ENCODE measurements at places on chromosomes 11 and 22.

GRCh38 chr11:75845324-75845723 is 30.3 kb downstream of the UVRAG start:
- no peak for DNase-seq

DNA sequence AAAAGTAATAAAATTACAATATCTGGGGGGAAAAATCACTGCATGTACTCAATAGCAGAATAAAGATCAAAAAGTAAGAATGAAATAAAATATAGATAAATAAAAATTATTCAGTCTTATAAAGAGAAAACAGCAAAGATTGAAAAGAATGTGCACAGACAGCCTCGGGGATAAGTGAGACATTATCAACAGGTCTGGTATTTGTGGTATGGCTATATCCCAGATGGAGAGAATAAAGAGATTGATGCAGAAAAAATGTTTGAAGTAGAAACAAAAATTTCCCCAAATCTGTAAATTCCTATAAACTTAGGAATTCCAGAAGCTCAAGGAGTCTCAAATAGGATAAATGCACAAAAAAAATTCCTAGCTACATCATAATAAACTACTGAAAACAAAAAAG is 74.5 kb upstream of the LUZP2 start:
- no peak for DNase-seq

DNA sequence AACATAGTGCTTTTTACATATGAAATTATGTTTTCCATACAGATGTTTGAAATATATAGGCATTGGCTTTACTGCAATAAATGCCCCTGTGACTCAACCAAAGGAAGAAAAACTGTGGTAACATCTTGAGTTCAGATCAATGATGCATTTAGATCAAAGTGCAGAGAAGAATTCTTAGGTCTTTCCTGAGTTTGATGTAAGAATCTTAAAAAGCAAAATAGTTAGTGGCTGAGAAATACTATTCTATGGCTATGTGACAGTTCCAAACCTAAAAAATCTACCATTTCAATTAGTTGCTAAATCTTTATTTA is 93.7 kb downstream of the SOX6 start:
- DNase-seq = no peak

DNA sequence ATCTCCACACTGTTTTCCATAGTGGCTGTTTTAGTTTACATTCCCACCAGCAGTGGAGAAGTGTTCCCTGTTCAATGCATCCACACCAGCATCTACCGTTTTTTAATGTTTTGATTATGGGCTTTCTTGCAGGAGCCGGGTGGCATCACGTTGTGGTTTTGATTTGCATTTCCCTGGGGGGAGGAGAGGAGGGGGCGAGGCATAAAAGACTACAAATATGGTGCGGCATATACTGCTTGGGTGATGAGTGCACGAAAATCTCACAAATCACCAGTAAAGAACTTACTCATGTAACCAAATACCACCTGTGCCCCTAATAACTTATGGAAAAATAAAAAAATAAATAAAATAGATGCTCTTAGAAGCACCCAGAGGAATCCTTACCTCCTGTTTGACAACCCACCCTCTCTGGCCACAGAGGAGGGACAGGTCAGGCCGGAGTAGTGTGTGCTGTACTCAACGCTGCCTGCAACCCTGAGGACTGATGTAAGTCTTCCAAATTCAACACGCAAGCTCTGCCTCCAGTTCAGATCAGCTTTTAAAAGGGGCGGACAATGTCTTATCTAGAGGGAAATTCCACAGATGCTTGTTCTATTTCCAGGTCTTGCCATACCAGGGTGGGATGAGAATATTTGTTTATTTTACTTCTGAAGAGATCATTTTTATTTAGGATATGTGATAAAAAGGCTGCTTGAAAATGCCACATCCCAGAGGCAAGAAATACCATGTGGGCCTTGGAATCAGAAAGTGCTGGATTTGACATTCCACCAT is 329.6 kb upstream of the B3GAT1 start:
- DNase-seq = no peak

GRCh38 chr22:31288496-31289240 is 3.6 kb downstream of the PIK3IP1 start:
- no peak for DNase-seq

DNA sequence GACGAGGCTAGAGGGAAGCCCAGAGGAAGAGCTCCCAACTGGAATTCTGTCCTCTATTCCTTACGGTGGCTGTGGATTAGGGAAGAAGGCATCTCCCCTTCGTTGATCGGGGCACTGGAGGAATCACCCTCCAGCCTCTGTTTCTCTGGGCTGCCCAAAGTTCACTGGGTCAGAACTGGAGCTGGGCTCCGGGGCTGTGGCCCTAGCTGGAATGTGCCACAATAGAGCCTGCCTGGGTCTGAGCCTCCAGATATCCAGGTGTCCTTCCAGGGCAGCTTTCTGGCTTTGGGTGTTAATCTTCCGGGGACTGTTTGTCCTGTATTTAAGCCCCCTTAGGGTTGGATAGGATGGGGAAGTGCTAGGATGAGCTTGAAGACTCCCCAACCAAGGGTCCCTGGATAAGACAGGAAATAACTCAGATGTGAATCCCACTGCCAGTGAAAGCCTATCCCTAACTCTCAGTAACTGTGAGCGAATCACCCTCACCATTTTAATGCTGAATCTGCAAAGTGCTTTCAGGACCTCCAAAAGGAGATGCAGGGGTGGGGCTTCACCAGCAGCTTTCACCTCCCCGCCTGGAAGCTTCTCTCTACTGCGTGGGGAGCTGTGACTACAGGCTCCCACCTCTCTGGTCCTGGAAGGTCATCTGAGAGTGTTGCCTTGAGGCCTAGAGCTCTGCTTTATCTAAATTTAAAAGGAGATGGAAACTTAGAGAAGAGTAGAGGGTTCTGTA is 9.5 kb downstream of the YPEL4 start:
- DNase-seq = no peak

GRCh38 chr22:45064313-45065278 is 54.8 kb upstream of the PHF21B start:
- DNase-seq = no peak

DNA sequence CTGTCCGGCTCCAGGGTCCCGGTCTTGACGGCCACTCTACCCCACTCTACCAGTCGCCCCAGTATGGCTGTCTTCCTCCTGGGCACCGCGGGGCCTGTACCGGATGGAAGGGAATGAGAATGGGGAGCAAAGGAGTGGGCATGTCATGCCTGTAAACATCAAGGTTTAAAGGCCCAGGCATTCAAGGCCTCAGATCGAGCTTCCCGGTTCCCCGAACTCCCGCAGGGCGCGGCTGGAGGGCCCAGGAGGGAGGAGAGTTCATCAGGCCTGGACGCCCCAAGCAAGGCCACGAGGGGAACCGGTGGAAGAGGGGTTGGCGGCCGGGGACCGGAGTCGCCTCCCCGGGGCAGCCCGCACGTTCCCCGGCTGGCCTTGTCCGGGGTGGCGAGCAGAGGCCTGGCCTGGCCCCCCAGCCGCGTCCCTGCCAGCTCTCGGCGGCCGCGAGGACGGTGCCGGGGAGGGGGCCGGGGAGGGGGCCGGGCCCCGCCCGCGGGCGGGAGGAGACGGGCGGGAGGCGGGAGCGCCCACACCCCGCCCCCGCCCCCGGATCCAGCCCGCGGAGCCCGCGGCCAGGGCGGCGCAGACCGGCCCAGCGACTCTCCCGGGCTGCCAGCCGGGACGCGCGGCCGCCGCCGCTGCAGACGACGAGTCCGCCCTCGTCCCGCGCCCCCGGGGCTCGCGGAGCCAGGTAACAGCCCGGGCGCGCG is at the start of gene CDC42EP1:
Gene CDC42EP1 (plus strand): TSS at position 580 of the 707 bp plus-strand sequence. CDS start 5,870 bp downstream, outside the sequence.
- no peak for DNase-seq

GRCh38 chr22:20238536-20238900 is 29.6 kb downstream of the RTN4R start:
- DNase-seq = peak; percentile 17

DNA sequence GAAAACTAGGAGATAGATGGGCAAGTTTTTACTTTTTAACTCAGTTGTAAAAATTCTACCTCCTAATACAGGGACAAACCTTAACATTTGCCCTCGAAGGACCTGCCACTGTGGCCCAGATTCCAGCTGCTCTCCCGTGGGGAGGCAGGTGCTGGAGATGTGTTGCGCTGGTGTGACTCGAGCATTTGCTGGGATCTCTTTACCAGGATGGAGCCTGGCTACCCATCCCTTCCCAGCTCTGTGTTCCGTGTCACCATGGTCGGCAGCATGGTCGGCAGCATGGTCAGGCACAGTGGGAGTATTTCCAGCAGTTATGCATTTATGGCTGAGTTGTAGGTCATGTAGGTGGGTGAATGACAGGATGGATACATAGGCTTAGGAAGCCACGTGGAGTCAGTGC is 41.1 kb downstream of the OTOG start:
- DNase-seq = no peak

DNA sequence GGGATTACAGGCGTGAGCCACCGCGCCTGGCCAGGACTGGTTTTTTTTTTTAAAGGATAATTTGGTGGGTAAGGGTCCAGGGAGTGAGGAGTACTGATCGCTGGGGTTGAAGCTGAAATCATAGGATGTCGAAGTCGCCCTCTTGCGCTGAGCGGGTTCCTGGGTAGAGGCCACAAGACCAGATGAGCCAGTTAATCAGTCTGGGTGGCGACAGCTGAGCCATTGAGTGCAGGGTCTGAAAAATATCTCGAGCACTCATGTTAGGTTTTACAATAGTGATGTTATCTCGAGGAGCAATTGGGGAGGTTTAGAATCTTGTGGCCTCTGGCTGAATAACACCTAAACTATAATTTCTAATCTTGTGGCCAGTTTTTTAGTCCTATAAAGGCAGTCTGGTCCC is 7.8 kb downstream of the APOL5 start:
- no peak for DNase-seq

DNA sequence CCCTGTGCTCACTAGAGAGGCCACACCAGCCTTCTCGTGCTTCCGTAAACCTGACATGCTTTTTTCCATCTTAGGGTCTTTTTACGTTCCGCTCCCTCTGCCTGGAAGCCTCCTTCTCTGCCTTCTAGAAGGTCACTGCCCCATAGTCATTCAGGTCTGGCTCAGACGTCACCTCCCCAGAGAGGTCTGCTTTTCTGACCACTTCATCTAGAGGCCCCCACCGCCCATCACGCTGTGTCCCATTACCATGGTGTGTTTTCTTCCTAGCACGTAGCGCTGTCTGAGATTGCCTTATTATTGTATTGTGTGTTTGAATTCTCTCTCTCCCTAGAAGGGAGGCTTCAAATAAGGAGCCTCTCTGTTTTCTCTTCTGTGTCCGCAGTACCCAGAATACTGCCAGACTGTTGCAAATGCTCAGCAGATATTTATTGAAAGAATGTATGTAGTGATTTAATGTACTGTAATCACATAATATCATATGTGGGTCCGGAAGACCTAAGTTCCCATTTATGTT is 10.0 kb downstream of the TAB1 start:
- DNase-seq = no peak

DNA sequence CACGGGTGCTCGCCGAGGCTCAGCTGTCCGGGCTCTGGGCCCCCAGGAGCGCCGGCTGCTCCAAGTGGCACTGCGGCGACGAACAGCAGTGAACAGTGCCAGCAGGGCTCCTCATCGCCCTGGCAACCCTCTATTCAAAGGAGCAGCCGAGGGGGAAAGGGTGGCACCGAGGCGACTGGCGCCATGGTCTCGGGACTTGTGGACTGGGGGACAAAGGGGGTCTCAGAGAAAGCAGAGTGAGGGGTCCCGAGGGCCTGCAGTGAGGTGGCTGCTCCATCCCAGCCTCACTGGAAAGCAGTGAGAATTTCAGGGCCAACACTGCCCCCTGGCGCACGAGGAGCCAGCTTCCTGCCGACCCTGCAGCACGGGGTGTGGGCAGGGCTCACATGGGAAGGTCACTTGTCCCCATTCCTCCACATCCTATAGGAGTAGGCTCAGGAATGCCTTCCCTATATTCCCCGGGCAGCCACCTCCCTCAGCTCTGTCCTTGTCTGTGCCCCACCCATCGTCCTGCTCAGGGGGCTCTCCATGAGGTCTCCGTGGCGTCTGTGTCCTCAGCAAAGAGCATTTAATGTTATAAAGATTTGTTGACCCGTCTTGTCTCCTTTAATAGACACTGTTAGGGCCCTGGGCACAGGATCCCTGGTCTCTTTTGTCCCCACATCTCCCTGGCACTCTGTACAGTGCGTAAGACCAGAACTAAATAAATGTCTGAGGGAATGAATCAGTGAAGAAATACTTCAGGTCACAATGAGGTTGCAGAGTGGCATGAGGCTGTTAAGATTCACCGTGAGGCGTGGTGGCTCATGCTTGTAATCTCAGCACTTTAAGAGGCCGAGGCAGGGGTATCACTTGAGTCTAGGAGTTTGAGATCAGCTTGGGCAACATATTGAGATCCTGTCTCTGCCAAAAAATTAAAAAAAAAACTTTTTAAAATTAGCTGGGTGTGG is 26.4 kb downstream of the LRFN4 start:
- DNase-seq = peak; percentile 27

- DNase-seq = no peak
Measured at GRCh38 chr11:129749141-129749540, 66.5 kb upstream of the TMEM45B start.

DNA sequence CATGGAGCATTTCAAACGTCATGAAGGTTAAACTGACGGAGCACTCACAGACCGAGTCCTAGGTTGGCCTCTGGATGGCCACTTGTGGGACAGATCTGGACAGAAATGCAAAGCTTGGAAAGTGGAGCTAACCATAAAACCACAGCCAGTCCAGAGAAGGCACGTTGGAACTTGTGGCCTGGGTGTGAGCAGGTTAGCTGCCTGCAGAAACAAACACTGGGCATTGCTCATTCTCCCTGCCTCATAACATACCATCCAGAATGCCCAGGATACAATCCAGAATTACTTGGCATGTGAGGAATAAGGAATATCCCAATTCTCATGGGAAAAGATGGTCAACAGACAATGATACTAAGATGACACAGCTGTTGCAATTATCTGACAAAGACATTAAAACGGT is 1005.0 kb downstream of the TBC1D22A start:
- DNase-seq = no peak

DNA sequence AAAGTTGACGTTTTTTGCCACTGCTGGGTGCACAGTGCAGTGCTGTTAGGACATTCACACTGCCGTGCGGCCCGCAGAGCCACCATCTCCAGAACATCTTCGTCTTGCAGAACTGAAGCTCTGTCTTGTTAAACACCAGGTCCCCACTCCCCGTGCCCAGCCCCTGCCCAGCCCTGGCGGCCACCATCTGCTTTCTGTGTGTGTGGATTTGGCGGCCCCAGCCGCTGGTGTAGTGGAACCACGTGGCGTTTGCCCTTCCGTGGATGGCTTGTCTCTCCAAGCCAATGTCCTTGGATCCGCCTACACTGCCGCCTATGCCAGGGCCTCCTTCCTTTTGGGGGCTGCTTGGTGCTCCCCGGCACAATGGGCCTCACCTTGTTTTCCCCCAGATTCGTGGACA is 8.2 kb upstream of the MUC5AC start:
- DNase-seq = no peak

GRCh38 chr11:119359365-119360214 is 13.1 kb upstream of the MFRP start:
- no peak for DNase-seq

- DNase-seq = no peak
Measured at GRCh38 chr22:32333141-32333768, 24.4 kb upstream of the RFPL3 start.

DNA sequence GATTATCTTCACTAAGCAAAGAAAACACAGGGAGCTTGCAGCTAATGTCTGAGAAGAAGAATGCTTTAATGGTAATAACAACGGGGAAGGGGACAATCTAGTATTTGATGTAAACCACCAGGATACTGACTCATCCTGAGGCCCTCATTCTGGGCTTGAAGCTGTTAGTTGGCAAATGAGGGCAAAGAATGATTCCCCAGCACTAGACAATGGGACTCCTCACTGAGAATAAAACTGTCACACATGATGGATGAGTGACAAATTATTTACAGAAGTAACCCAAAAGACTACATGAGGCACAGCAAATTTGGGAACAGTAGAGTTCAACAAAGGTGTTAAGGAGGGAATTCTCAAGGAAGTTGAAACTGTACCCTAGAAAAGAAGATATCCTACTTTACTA is 76.3 kb downstream of the FAM168A start:
- DNase-seq = no peak

GRCh38 chr22:20751185-20751851 is 22.6 kb upstream of the SERPIND1 start:
- no peak for DNase-seq

Data from stimulated activated CD8-positive, alpha-beta memory T cell treated with anti-CD3 and anti-CD28 coated beads, Interleukin-4, amount 100 ng/mL, for 1 hour (primary cell).